ENCODE measurements at places on chromosomes 1 and 21.

DNA sequence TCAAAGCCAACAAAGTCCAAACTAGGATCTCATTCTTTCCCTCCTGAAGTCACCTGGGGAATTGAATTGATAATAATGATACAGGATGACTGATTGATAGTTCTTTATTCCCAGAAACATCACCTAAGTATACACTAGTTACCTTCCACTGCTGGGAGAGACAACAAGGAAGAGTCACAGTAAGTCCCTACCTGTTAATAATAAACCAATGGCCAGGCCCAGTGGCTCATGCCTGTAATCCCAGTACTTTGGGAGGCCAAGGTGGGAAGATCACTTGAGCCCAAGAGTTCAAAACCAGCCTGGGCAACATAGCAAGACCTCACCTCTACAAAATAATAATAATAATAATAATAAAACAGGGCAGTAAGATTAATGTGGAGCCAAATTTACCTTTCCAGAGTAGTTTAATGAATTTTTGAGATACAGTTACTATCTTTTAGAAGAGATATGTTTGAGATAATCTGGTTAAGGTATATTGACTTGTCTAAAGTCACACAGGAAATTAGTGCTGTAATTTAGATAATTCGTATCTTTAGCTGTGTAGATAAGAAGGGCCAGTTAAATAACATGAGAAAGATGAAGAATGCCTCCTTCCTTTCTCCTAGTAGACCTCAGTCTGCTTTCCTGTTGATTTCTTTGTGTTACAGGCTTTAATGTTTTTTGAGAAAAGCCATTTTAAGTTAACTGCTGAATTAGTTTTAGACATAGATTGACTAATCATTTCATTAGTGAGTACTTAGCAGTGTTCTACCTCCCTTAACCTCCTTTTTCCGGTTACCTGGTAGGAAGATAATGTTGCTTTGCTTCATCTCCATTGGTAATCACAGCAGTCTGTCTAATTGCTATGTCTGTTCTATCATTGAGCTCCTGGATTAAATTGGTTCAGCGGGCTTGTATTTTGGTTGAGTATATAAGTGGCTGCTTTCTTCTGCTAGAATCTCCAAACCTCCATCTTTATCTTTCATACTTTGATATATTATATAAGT lies 22.0 kb downstream of the SMAP2 start:
- DNase-seq = no peak

DNA sequence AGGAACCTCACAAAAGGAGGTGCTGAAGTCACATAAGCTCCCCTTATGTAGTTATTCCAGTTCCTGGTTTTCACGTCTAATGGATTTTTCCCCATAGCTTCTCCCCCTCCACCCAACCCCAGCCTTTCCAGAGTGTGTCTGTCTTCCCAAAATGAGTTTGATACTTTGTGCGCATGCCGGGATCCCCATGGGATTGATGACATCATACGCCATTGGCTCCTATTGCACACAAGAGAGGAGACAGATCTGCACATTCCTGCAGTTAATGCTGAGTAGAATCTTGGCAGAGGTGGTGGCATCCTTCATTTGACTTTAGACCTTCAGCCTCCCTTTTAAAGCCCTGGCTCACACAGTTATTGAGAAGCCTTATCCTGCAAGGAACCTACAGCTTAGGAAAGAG lies 71.4 kb downstream of the DDR2 start:
- no peak for DNase-seq

GRCh38 chr1:42370876-42371549 lies 9.6 kb upstream of the RIMKLA start:
- DNase-seq = no peak

- DNase-seq = no peak
These were observed 33.0 kb upstream of the IFI44L start for GRCh38 chr1:78587211-78587610.

GRCh38 chr21:15066123-15066575 lies 1.3 kb upstream of the NRIP1 start:
- DNase-seq = no peak

Measured in T-helper 1 cell (primary cell).